ENCODE measurements at places on chromosomes 16 and 17.

DNA sequence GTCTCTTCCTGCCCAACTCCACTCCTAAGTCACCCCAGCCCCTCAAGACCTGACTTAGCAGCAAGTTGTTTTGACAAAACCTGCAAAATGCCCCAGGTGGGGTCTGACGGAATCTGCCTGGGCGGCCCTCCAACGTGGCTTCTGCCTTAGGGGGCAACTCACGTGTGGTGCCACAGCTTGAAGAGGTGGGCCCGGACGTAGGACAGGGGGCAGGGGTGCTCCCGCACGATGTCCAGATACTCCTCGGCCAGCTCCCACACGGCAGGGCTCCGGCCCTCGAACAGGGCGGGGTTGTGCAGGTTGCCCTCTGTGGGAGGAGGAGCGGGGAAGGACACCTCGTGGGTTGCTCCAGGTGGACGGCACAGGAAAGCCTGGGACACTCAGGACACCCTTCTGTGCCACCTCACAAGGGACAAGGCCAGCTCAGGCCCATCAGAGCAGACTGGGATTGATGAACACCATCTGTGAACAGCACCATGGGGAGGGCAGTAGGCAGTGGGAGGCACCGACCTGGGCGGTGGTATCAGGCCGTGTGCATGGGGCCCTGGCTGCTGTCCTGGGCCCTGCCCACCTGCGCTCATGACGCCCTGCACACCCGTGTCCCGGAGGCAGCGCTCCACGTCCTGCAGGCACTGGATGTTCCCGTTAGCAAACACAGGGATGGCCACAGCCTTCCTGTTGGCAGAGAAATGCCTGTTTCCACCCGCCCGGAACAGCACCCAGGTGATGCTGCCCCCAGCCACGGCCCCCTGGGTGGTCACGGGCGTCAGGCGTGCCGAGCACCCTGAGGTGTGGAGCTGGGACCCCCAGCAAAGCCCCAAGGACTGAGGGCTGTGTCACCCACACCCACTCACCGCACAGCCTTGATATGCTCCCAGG lies 4.3 kb downstream of the DUS1L start:
- no peak for DNase-seq

DNA sequence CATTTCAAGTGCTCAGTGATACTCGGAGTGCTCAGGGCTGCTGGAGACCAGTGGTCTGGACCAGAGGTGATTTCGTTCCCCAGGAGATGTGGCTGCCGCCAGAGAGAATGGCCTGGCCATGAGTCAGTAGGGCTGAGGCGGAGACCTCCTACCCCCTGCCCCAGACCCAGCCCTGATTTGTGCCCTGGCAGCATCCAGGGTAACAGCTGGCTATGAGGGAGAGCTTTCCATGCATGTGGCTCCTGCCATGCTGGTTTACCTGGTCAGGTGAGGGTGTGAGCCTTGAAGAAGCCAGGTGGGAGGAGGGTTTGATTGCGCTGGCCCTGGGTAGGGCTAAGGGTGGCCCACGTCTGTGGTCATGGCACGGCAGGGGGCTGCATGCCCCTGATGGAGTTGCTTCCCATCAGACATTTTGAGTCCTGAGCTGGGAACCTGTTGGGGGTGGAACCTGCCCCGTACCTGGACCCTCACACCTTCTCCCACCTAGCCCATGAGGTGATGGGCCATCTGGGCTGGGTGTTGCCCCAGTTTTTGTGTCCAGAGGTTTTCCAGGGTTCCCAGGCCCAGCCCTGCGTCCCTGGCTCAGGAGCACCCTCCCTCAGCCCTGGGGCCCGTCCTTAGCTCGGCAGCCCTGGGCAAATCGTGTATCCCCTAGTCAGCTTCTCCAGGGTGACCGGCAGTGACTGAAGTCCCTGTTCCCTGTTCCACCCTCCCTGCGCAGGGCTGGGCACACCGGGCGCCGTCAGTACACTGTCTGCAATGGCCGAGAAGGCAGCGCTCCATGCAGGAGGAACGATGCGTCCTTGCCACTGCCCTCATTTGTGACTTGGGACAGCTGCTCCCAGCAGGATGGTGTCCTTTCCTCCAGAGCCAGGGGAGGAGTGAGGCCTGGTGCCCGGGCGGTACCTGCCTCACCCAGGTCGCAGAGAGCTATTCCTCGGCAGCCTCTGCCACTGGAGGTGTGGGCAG lies 9.0 kb upstream of the CSNK1D start:
- no peak for DNase-seq

DNA sequence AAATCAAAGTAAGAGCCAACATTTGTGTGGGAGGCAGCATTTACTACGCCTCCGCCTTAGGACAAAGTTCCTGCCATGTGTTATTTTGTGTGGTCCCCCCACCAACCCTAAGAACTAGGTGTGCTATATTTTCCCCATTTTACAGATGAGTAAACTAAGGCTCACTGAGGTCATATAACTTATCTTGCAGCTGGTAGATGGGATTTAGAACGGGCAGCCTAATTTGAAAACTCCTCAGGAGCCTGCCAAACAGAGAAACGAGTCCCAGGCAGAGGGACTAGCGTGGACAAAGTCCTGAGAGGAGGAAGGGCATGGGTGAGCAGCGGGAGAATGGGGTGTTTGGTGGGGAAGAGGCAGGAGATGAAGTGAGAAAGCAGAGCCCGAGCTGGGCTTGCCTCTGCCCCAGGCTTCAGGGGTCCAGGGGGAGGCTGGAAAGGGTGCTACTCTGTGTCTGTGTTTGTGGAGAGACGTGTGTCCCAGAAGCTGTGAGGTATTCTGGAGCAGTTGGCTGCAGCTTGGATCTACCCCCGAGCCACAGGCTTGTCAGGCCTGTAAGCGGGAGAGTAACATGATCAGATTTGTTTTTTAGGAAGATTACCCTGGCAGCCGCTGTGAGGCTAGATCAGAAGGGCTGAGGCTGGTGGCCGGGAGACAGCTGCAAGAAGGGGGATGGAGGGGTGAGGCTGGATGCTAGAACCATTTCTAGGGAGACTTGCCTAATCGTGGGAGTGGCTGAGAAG lies 5.0 kb downstream of the MLLT6 start:
- DNase-seq = no peak

DNA sequence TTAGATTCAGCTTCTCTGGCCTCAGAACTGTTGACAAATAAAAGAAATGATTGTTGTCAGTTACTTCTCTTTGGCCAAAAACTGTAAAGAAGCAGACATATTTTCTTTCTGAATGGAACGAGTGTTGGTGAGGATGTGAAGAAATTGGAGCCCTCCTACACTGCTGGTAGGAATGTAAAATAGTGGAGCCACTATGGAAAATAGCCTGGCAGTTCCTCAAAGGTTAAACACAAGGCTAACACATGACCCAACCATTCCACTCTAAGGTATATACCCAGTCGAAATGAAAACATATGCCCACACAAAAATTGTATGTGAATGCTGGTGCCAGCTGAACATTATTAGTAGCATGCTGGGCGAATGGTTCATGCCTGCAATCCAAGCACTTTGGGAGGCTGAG lies 14.2 kb upstream of the KRT24 start:
- DNase-seq = no peak

DNA sequence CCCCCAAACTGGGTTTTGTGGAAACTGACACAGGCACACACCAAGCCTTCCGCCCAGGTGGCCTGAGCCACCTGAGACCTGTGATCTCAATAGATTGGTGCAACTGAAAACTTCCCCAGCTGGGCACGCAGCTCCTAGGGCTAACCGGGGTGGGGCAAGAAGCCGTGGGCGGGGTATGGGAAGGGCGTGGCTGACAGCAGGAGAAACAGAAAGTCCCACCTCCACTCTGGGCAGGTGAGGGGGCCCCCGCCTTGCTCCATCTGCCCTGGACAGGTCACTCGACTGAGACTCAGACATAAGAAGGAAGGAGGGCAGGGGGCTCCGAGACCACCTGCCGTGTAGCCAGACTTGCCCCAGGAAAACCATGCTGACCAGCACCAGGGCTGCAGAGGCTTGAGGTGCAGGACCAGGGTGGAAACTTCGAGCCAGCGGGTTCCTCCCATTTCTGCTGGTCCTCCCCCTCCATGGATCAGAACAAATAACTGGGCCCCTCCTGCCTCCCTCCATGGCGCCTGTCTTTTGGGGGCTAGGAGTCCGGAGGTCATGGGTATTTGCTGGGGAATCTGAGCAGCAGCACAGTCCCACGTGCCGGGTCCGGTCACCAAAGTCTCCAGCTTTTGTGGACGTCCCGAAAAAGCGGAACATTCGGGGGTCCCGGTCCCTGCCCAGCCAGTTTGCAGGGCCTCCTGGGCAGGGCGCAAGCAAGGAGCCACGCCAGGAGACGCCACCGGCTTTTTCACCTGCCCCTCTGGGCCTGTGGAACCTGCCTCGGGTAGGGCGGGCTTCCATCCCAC lies 1.3 kb downstream of the TIMP2 start:
- no peak for DNase-seq

- DNase-seq = no peak
Observed at GRCh38 chr17:76309461-76309860, 1.4 kb upstream of the QRICH2 start.

DNA sequence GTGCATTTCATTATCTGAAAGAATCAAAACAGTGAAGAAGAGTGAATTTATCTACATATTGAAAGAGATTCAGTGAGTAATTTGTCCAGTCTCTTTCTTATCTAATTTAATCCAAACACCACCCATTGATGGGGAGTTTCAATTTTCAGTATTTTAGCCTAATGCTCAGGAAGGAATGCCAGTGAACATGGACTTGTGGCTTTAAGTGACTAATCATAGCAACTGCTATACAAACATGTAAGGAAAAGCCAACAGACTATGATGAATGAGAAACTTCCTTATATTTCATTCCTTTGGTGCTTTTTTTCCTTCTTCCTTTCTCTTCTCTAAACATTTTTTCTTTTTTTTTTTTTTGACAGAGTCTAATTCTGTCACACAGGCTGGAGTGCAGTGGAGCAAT lies 885.8 kb downstream of the KCNJ2 start:
- no peak for DNase-seq

DNA sequence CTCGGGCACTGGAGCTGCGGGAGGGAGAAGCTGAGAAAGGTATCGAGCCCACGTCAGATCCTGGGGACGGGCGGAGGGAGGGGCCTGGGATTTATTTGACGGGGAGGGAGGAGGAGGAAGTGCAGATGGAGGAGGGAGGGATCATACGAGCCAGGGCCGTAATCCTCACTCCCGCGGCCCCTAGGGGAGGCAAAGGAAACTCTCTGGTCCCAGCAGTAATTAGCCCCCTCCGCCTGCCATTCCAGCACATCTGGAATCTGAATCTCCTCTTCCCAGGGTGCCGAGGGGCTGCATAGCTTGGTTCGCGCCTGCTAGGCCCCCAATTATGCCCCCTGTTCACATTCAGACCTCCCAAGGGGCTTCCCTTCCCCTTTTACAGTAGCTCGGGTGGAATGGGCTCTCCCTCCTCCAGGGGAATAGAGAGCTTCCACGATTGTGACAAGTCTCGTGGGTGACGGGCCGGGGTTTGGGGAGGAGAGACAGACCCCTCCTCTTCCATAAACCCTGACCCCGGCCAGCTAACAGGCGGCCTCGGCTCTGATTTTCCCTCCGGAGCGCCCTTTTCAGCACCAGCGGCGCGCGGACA lies at the start of gene SEZ6L2:
Gene SEZ6L2, minus strand, starts transcription at position 35 of the 586 bp plus-strand sequence. CDS start 531 bp downstream, outside the sequence.
- peak; percentile 76 for DNase-seq

DNA sequence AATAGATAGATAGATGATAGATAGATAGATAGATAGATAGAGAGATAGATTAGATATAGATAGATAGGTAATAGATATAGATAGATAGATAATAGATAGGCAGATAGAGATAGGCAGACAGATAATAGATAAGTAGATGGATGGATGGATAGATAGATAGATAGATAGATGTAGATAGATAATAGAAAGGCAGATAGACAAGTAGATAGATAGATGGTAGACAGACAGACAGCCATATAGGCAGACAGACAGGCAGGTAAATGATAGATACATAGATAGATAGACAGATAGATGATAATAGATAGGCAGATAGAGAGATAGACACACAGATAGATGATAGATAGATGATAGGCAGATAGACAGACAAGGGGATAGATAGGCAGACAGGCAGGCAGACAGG lies 191.4 kb upstream of the TNRC6C start:
- no peak for DNase-seq

- DNase-seq = no peak
Observed at GRCh38 chr17:80529904-80530292, 14.7 kb upstream of the RPTOR start.
